NCI-H146 (cell line): ENCODE measurements at places on chromosomes 5 and 9.
A peak's percentile ranks its signal among the peaks of the same experiment; 100 is the strongest.

- no peak for DNase-seq
Measured at GRCh38 chr5:40680741-40681362, 1.1 kb downstream of the PTGER4 start.

DNA sequence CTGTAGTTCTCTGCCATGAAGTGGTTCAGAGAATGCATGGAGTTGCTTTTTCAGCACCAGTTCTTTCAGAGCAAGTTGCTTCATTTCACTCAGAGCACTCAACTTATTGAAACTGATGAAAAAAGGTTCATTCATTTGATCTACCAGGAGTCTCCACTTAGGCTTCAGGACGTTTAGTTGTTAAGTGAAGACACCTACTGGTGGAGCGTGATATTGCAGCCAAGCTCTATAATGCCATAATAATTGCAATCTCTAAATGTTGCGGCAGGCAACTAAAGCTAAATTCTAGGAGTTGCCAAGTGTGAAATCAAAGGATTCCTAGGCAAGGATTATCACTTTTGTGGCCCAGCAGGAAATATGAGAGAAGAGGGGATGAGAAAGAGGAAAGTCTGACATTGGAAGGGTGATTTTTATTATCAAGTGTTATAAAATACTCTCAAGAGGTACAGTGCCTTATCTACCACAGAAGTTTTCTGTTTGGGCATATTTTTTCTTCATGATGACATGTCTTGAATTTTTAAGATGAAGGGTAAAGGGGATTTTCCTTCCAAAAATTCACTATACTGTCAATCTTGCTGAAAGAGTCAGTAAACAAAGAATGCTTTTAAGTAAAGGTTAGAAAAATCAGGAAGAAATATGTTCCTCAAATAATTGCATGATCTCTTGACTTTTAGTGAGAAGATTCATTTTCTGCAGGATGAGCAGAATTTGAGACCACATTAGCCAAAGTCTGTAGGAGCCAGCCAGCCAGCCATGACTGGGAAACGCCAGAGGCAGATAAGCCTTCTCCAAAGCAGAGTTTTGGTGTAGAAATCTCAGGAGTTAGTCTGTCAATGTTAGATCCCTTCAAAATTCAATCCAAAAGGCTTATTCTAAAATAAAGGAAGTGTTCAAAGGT, 83.4 kb downstream of the SH3PXD2B start:
- DNase-seq = peak; percentile 5

GRCh38 chr9:35679766-35680330, 6.1 kb downstream of the CA9 start:
- DNase-seq = no peak

- no peak for DNase-seq
Measured at GRCh38 chr9:69131682-69132081, 42.4 kb upstream of the TJP2 start.

DNA sequence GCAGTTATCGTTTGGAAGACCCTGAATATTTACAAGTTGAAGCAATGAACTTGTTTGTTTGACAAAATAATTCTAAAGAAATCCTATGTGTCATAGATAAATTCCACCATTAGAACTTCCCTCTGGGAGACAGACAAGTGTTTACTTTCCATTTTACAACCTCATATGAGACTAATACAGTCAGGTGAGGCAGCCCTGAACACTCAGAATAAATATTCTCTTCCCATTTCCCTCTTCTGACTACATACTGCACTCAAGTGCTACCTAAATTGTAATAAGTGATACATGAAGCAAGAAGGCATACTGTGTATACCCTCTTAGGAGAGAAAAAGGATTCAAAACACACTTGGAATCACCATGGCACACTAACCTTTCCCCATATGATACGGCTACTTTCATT, 6.8 kb downstream of the RASEF start:
- no peak for DNase-seq

DNA sequence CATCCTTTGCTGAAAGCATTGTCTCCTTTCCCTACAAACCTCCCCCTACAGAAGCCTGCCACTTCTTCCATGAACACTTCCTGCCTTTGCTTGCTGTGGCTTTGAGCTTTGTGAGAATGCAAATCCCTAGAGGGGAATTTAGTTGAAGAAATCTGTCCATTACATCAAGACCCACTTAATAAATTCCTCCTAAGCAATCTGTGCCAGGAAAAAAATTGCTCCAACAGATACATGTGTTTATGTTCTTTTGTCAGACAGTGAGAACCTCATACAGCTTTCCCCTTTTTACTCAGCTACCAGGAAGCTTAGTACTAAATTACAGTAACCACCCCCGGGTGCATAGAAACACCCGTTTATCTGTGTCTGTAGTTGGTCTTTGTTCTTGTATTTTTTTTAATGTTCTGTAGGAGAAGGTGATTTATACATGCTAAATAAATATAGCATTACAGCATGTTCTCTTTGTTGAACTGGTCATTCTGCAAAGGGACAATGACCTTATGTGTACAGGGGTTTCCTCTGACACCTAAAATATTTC, 43.9 kb downstream of the SH3TC2 start:
- DNase-seq = no peak

DNA sequence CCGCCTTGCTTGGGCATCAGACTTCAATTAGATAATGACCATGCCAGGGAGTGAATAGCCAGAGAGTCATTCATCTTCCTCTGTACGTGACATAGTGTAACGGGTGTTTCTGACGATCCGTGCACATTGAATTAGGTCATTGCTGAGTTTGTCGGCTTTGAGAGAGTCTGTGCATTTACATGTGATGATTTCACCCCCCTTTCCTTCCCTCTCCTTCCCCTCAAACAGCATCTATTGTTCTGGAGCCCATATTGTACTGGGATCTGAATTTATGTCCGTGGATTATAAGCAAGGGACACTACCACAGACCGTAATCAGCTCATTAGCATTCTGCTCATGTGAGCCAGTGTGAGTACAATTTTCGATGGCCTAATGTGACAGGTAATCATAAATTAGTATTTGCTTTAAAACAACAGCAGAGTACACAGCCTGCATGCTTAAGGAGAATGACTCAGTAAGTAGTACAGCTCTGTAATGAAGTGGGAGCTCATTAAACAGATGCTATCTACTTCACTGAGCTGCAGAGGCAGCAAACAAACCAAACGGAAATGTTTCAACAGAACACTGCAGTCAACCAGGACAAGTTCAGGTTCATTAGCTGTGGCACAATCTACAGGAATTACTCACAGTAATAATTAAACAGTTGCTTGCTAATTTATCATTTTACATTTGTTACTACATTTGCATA, 302.1 kb downstream of the CSNK1G3 start:
- DNase-seq = peak; percentile 84

DNA sequence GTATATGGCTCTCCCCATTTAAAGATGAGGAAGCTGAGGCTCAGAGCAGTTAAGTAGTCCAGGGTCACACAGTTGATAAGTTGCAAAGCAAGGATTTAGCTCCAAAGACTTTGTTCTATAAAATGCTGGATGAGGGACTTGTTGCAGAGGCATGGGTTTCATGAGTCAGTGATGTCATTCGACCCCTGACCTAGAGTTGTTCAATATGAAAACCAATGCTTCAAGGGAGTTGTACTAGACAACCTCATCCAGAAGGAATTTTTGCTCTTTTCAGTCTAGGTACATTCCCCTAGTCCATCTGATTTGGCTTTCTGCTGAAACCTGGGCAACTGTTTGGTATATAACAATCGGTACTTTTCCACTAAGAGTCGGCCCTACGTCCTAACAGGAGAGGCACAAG, 550.4 kb downstream of the EBF1 start:
- DNase-seq = no peak

- no peak for DNase-seq
Measured at GRCh38 chr5:132483101-132483500, 7.5 kb downstream of the IRF1 start.

- no peak for DNase-seq
Measured at GRCh38 chr5:121962347-121962670, 534 bp downstream of the SRFBP1 start.

DNA sequence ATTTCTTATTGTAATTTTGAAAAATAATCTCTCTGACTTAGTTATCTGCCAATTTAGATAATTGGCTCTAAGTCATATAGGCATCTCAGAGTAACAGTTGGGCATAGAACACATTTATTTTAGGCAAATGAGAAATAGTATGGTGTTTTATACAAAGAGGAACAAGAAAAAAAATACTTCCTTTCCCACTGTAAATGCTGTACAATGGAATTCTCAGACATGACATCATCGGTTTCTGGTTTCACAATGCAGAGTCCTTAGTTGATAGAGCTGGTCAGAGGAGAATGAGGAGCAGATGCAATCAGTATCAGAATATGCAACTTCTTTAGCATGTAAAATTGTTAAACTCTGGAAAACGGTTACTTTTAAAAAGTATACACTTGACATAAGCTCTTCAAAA, 49.4 kb downstream of the PLK2 start:
- peak; percentile 3 for DNase-seq

- DNase-seq = no peak
Measured at GRCh38 chr5:157232706-157233105, 33.2 kb upstream of the CYFIP2 start.

- peak; percentile 47 for DNase-seq
Measured at GRCh38 chr5:45179686-45180085, 370.9 kb downstream of the MRPS30 start.

- DNase-seq = no peak
Measured at GRCh38 chr5:14635656-14636055, 28.9 kb upstream of the OTULIN start.
